Smooth muscle cell of the coronary artery (primary cell): ENCODE measurements at places on chromosomes 11 and 22. TPM values are rescaled to one million over a fixed set of nuclear protein-coding genes. Genes with fewer than 3 reads are reported as not detected.

FZD4 gene
- 11.6 and 98.8 TPM in 2 replicates for total RNA-seq

HPX gene
- 0.12 and 0.45 TPM in 2 replicates for total RNA-seq

SSTR3 gene
- total RNA-seq = not detected in 2 replicates

SHANK2 gene
- total RNA-seq = 0.30 and 2.2 TPM in 2 replicates

OR6A2 gene
- total RNA-seq = 0.12 and 0.15 TPM in 2 replicates

LRRC75B gene
- 1.9 and 2.6 TPM in 2 replicates for total RNA-seq

VPS37C gene
- total RNA-seq = 4.2 and 4.8 TPM in 2 replicates

GLYAT gene
- total RNA-seq = not detected in 2 replicates

ENTHD1 gene
- not detected in 2 replicates for total RNA-seq

PNPLA5 gene
- not detected in 2 replicates for total RNA-seq

BTBD18 gene
- total RNA-seq = not detected in 2 replicates

MOGAT2 gene
- total RNA-seq = not detected in 2 replicates

KIAA1671 gene
- total RNA-seq = 1.5 and 17.3 TPM in 2 replicates

SPI1 gene
- not detected in 2 replicates for total RNA-seq

VWCE gene
- 0.38 and 3.3 TPM in 2 replicates for total RNA-seq

APOA5 gene
- not detected in 2 replicates for total RNA-seq

KCNK4 gene
- not detected in 2 replicates for total RNA-seq

MDK gene
- 6.9 and 60.1 TPM in 2 replicates for total RNA-seq

SLC22A12 gene
- total RNA-seq = not detected in 2 replicates

NXPE4 gene
- total RNA-seq = not detected in 2 replicates
